ENCODE measurements at places on chromosomes 3 and 15.

DNA sequence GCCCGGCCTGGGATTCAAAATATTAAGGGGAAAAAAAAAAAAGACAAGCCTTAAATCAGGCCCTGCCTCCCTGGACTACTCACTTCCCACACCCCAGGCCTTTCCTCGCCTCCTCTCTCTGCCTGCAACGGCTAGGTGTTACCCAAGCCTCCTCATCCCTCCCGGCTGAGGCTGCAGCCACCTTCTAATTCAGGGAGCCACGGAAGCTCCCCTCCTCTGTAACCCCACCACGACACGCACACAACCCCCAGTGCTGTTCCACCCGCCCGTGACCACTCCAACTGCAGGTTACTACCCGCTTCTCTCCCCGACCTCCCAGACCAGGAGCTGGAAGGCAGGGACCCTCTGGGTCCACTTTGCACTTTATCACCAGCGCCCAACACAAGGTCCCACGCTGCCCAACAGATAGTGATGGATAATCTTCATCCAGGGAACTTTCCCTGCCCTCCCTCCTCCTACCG, 936 bp downstream of the KIF7 start:
- no peak for DNase-seq

- no peak for DNase-seq
Observed at GRCh38 chr3:147937341-147937740, 528.2 kb downstream of the ZIC1 start.

GRCh38 chr3:75049533-75049932, 435.1 kb upstream of the CNTN3 start:
- no peak for DNase-seq

- DNase-seq, result no peak
Observed at GRCh38 chr15:85474700-85475316, 94.4 kb downstream of the AKAP13 start.

DNA sequence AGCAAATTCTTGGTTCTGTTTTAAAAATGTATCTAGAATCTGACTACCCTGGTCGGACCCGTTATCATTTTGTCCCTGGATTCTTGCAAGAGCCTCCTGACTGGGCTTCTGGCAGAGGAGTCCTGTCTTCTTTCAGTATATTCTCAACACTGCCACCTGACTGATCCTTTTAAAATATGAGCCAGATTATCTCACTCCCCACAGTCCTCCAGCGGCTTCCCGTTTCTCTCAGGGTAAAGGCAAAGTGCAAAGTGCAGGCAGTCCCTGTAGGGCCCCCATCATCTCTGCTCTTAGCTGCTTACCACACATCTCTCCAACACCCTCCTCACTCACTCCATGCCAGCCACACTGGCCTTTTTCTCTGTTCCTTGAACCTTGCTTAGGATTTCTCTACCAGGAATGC, 28.4 kb downstream of the CRTC3 start:
- no peak for DNase-seq

DNA sequence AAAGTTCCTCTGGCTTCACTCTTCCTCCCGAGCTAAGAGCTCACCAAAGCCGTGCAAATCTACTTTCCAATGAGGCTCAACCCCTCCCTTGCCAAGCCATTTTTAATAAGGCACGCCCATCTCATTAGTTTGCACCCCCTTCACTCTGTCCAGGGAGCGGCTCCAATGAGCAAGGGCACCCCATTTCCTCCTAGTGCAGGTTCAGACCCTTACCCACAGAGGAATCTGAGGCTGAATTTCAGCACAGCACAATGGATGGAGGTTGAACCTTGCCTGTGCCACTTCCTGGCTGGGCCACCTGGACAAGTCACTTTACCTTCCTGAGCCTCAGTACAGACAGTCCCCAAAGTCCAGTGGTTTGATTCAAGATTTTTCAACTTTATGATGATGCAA, 25.4 kb downstream of the XPC start:
- no peak for DNase-seq

DNA sequence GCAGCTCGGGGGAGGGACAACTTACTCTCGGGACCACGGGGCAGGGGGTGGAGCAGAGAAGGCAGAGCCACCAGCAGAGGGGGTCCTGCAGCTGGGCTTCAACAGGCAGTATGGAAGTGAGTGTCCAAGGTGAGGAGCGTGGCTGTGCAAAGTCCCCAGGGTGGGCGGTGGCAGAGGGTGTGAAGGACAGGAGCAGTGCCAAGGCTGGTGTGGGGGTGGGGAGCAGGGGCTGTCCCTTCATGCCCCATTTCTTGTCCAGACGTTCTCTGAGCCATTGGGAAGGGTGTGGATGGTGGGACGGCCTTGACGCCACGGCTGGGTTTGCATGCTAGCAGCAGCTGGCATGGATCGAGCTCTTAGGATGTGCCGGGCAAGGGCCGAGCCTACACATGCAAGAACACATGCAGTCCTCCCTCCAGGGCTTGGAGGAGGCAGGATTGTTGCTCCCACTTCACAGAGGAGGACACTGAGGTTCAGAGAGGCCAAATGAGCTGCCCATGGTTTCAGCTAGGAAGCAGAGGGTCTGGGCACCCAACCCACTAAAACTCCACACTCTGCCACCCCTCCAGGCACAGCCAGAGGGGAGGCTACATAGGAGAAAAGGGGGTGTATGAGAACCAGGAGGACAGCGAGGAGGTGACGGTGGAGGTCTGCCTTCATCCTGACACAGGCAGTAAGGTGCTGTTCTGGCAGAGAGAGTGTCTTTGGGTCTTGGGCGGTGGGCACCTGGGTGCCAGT, 93.6 kb downstream of the TBC1D2B start:
- DNase-seq, result no peak

GRCh38 chr3:124993466-124993865, 58.9 kb upstream of the MUC13 start:
- DNase-seq, result peak; percentile 35

DNA sequence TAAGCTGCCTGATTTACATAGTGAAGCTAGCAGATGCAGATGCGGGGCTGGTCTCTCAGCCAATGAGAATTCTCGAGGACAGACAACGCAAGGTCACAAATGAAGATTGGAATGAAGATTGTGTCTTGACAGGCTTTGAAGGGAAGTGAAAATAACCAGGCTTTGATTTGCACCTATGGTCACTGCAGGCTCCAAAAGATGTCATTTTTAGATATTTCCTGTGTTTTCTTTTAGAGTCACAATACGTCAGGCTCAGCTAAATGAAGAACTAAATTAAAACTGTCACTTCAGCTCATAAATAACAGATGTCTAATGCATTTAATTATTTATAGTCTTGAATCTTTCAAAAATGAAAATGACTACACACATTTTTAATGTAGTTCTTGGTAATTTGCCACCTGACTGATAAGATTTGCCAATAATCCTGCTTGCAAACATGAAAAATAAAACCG, 99.5 kb downstream of the SQOR start:
- DNase-seq, result no peak
